Heart left ventricle (tissue), 16 donors: ENCODE measurements at places on chromosomes 16 and 17.

DNA sequence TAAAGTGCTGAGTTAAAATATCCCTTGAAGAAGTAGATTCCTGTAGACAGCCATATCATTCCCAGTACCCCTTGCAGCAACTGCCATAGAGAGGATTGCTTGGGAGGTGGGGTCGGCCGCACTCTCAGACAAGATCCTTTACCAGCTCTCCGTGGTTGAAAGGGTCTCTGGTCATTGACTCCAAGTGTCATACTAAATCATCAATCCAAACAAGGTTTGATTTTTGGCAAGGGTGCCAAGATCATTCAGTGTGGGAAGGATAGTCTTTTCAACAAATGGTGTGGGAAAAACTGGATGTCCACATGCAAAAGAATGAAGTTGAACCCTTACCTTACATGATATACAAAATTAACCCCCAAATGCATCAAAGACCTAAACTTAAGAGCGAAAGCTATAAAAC, 21.8 kb downstream of the TBX2 start:
- DNase-seq = no peak

- DNase-seq = no peak
These were observed 40.2 kb downstream of the TMEM235 start for GRCh38 chr17:78271419-78272170.

- no peak for DNase-seq
These were observed 11.6 kb upstream of the RAI1 start for GRCh38 chr17:17669580-17670235.

DNA sequence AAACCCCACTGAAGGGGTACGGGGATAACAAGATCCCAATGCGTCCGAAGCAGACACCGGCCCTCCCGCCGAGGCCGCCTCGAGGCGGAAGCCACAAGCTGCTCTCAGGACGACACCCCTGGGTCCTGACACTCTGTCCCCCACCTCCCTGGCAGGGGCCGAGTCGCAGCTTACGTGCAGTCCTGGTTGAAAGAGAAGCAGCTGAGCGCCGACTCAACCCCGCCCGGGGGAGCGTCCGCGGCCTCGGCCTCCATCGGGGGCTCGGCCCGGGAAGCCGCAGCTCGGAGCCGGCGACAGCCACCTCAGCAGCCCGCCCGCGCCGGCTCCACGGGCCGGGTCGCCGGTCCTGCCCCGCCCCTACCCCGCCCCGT, at the start of gene WIPI1:
Gene WIPI1 (minus strand): TSS at position 329 of the 371 bp plus-strand sequence. CDS start 75 bp downstream, at position 254.
- no peak for DNase-seq

DNA sequence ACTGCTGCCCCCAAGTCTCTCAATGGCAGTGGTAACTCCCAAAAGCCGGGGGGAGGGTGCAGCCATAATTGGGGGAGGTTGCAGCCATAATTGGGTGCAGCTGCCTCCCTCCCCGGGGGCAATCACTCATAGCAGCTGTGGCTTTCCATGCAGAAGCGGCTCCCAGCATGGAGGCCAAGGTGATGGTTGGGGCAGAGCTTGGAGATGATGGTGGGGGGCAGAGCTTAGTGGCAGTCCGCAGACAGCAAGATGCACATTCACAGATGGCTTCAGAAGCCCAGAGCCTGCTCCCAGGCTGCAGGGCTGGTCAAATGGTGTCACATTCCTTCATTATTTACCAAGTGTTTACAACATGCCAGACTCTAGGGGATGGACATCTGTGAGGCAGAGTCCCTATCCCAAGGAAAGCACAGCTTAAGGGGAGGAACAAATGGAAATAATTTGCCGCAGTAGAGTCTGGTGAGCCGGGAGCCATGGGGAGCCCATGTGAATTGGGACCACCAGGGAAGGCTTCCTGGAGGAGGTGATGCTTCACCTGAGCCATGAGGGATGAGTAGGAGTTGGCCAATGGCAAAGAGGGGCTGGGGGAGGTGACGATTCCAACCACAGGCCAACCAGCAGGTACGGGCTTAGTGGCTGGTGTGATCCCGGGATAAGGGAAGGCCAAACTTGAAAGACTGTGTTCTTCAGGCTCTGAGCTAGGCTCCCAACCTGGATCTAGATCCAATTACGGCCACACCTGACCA, 8.1 kb downstream of the DOC2B start:
- no peak for DNase-seq

- no peak for DNase-seq
These were observed 82.1 kb upstream of the GNAO1 start for GRCh38 chr16:56109205-56109604.
